Stimulated activated CD8-positive, alpha-beta memory T cell treated with anti-CD3 and anti-CD28 coated beads, Interleukin-4, amount 100 ng/mL, for 4 hours (primary cell): ENCODE measurements at places on chromosomes 2 and 18.

DNA sequence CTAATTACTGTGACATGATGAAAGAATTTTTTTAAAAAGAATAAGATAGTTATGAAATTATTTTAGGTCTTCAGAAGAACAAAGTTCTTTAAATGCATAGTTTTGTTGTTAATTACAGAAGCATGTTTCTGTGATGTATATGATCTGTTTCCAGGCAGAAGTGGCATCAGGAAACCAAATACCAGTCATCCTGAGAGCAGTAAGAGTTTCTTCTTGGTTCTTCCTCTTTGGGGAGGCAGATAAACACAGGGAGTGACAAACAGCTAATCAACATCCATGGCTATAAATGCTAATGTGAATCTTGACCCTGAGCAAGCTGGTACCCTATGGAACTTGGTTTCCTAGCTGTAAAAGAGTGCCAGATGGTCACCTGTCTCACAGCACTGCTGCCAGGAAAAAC, 29.2 kb downstream of the WIPF1 start:
- DNase-seq: no peak

DNA sequence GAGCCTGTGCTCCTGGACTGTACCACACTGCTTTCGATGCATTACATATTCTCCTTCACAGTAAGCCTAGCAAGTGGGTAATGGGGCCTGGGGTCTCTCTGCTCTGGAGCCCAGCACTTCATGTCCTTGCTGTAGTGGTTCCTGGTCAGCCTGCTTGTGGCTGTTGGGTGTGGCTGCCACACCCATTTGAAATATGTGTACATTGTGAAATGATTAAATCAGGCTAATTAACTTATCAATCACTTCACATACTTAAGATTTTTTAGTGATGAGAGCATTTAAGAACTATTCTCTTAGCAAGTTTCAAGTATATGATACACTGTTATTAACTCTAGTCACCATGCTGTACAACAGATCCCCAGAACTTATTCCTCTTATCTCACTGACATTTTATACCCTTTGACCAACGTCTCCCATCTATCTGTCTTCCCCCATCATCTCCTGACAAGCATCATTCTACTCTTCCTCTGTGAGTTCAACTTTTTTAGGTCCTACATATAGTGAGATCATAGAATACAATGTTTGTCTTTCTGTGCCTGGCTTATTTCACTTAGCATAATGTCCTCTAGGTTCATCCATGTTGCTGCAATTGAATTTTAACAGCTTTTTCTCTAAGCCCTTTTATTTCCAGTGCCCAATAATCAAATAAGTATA, 92.1 kb downstream of the LYPD6 start:
- no peak for DNase-seq

GRCh38 chr2:168443818-168444217, 12.3 kb upstream of the CERS6 start:
- no peak for DNase-seq

GRCh38 chr2:205682239-205682970, at the start of gene NRP2:
NRP2 (plus strand) TSS chr2:205682501; CDS start chr2:205683291, 790 bp downstream.
- DNase-seq: no peak

DNA sequence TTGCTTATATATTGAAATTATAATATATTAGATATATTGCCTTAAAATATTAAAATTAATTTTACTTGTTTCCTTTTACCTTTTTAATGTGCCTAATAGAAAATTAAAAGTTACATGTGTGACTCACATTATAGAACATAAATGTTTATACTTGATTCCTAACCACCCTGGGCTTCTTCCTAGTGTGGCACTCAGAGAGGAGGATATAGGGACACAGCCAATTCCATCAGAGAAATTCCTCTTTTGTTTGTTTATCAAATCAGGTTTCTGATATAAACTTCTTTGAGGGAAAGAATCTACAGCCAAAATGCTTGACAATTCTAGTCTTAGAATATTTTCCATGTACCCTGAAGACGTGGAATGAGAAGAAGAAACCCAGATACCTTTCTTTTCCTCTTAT, 348.9 kb upstream of the NRP2 start:
- no peak for DNase-seq

DNA sequence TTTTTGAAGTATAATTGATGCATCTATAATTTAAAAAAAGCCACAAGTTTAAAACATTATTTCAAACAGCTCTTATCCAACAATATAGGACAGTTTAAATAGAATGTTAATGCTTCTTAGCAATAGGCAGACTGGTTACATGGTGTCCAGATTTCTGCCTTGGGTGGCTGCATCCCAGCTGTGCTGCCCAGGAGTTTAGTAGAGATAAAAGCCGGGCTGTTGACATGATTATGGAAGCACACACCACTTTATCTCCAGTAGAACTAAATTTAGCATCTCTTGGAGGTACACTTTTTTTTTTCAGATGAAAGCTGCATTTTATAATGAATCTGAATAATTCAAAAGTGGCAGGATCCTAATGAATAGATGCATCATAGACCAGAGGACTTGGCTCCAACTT, 309.7 kb downstream of the PLCL1 start:
- DNase-seq: no peak

- DNase-seq: no peak
These were observed 61.5 kb downstream of the ADCYAP1 start for GRCh38 chr18:965921-966758.

DNA sequence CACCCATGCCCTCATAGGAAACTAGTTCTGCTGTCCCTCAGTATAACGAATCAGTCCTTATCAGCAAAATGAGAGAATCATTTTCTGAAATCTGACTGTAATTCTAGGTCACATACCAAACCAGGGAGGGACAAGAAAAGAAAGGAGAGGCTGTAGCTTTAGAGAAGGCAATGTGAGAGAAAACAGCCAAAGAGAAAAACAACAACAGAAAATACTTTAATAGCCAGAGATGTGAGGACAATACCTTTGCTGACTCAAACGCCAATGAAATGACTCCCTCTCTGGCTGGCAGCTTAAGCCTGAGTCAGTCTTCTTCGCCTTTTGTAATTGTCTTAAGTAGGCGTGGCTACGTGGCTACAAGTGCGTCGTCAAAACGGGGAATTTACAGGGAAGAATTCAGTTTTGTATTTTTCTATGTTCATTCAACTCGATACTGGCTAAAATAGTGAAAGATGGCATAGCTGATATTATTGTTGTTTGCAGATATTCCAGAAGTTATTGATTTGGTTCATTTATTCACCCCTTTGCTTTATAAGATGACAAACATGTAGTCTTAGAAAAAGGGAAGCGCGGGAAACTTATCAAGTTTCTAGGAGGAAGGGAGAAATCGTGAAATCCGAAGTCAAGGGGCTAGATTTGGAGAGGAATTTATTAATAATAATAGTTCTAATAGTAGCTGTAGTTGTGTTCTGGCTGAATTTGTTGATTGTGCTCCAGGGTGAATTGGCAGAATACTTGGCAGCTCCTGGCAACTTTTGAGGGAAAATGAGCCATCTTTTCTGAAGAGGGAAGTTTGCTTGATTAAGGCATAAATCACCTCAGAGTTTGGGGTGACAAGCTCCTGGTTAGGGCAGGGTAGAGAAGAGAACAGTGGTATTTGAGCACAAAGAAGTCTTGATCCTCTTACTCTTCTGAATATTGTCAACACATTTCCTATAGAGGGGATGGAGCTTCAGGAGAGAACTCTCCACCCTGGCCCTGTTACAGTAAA, at the start of gene IL1A:
TSS of gene IL1A (minus strand) at position 295 of the 991 bp plus-strand sequence. CDS start 723 bp downstream, outside the sequence.
- DNase-seq: no peak

- DNase-seq: no peak
These were observed 113.4 kb upstream of the PDE1A start for GRCh38 chr2:182540252-182540651.

GRCh38 chr2:102603904-102604303, 15.4 kb upstream of the SLC9A2 start:
- DNase-seq: no peak

- DNase-seq: no peak
These were observed 163.9 kb upstream of the HNMT start for GRCh38 chr2:137800386-137800785.

DNA sequence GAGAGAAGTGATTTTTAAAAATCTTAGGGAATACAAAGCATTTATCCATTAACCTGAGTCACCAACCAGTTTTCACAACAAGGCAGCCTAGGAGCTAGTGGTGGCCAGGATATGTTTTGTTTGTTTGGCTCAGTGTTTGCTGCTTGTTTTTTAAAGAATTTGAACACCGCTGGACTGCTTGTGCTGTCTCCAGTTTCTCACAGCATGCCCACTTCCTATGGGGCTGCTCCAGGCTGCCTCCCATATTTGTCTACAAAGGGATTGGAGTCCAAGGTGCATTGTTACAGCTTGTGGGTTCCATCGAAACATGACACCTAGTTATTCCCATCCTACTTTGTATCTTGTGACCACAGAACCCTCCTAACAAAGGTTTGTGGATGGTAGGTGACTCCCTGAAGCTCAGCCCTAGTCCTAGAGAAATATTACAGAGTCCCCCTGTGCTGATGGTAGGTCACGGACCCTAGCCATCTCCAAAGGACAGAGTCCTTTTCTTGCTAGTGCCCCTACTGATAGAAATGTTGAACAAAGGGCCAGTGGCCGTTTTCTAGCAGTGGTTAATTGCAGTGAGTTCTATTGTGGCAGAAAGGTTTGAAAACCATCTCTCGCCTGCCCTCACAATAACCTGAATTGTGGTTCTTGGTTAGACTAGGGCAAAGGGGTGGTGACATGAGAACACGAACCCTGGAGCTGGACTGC, 23.2 kb downstream of the GPR39 start:
- no peak for DNase-seq

GRCh38 chr2:72847534-72848315, 21.9 kb upstream of the EXOC6B start:
- no peak for DNase-seq

DNA sequence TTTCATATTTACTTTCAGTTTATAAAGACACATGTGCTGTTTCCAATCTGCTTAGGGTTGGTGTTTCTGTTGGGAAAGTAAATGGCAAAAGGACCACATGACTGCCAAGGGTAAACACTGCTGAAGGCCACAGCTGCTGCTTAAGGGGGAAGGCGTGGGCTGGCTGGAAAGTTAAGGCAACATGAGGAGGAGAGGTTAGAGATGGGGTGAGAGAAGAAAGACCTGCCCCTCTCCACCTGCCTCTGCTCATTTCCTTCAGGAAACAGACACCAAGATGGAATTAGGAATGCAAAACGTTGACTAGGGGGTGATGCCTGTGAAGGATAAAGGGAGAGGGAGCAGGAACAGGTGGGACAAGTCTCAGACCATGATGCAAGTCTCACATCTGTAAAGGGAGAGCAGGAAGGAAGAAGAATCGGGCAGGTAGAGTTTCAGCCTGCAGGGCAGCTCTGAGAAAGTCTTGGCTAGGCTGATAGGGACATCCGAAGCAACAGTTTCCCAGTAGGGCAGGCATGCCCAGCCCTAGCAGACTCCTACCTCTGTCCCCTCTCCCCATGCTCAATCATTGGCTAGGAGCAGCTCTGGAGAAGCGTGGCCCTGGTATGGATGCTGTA, 86.0 kb downstream of the CDC42EP3 start:
- peak; percentile 28 for DNase-seq

GRCh38 chr2:232843834-232844233, 26.2 kb upstream of the SNORC start:
- no peak for DNase-seq

DNA sequence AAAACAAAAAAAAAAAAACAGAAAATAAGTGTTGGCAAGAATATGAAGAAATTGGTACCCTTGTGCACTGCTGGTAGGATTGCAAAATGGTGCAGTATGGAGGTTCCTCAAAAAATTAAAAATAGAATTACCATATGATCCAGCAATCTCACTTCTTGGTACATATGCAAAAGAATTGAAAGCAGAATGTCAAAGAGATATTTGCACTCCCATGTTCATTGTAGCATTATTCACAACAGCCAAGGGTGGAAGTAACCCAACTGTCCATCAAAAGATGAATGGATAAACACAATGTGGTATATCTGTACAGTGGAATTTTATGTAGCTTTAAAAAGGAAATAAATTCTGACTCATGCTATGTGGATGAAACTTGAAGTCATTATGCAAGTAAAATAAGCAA, 72.8 kb upstream of the POU3F3 start:
- no peak for DNase-seq

DNA sequence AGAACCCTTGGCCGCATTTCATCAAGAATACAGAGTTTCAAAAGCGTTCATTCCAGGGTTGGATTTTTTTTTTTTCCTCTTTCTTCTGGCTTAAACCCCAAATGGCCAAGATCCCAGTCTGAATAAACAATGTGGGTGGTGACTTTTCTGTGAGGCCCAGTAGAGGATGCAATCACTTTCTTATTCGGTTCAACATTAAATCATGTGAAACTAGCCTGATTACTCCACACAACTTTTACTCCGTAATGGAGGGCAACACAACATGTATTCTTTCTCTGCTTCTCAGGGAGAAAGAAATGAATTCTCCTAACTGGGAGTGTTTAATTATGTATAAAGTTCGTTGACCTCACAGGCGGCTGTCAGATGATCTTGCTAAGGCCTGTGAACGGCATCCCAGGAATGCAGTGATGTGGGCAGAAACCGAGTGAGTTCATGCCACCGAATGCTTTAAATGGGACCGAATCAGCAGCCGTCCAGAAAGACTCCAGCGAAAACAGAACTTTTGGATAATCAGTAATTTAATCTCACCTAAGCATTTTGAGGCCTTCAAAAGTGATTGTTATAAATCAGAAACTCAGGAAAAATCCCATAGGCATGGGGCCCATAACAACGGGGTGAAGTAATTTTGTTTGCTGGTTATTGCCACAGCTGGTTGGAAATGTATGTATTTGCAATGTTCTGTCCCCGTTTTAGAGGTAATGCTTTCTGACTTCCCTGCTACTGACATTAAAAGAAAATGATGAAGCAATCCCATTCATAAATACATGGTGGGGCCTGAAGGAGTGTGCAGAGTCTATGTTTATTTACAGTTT, 81.5 kb downstream of the BCL2 start:
- no peak for DNase-seq

DNA sequence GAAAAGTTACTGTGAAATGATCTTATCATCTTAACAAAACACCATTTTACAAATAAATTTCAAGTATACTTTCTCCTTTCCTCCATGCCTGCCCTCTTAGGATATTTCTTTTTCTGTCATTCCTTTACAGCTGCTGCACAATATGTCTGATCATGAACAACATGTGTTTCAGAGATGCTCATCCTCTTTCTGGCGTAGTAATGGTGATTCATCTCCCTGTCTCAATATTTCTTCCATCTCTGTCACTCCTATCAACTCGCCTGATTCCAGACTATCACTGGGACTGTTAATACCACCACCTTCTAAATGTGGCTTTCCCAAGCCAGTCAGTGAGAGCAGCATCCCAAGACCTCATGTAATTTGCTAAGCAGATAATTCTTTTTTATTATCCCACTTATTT, 290.5 kb downstream of the GULP1 start:
- no peak for DNase-seq
